ENCODE measurements at places on chromosomes 6 and 20. TPM values are rescaled to one million over a fixed set of nuclear protein-coding genes. Genes with fewer than 3 reads are reported as not detected.

- no peaks in the 10 kb centered on the region for H3K27me3 ChIP-seq
- peaks cover 43% of the 10 kb centered on the region for H3K4me1 ChIP-seq
- no peaks in the 10 kb centered on the region for H3K36me3 ChIP-seq
- DNase-seq = no peak
Observed at GRCh38 chr20:40278673-40279072, 410.4 kb downstream of the MAFB start.

GRCh38 chr20:54140067-54140466 is 33.7 kb downstream of the CYP24A1 start:
- DNase-seq = no peak
- H3K27ac ChIP-seq = no peak overlapping the region
- H3K4me3 ChIP-seq = no peak overlapping the region

- H3K36me3 ChIP-seq = no peaks in the 10 kb centered on the region
- H3K4me1 ChIP-seq = no peaks in the 10 kb centered on the region
- no peak overlapping the region for H3K27ac ChIP-seq
- H3K27me3 ChIP-seq = no peaks in the 10 kb centered on the region
Observed at GRCh38 chr20:44025756-44026155, 111.1 kb downstream of the TOX2 start.

Gene TRIM10
- total RNA-seq = not detected

Gene ZC3H12D
- 4.3 TPM for total RNA-seq

Gene PRKN
- 3.4 TPM for total RNA-seq

Data from esophagus squamous epithelium (tissue), 5 donors.